ENCODE measurements at places on chromosomes 4 and X. TPM values are rescaled to one million over a fixed set of nuclear protein-coding genes. Genes with fewer than 3 reads are reported as not detected.
A peak's percentile ranks its signal among the peaks of the same experiment; 100 is the strongest.

Gene PABPC1L2A
- total RNA-seq = not detected

Gene TBCK
- total RNA-seq = 16.3 TPM

Gene SPANXA1
- total RNA-seq = not detected

Gene STARD8
- total RNA-seq = not detected

Gene PASD1
- not detected for total RNA-seq

Gene SPANXN3
- total RNA-seq = not detected

Gene TSC22D3
- 84.7 TPM for total RNA-seq

GRCh38 chrX:154809939-154810665 is 4.8 kb upstream of the MPP1 start:
- peak; percentile 3 for DNase-seq

DNA sequence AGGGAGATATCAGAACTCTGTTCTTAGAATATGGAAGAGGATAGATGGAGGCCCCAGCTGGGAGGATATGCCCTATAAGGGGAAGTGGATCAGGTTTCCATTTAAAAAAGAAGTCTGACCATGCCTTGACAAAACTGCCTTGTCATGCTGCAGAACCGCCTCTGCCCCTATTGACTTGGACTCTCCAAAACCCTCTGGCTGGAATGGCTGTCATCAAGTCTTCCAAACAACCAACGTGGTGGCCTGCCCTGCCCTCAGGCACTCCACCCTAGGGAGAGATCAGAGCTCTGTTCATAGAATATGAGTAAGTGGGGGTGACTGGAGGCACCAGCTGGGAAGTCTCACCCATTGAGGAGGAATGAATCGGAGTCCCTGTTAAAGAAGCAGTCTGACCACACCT is 114.9 kb downstream of the VSIG4 start:
- DNase-seq = peak; percentile 78

- DNase-seq = no peak
Measured at GRCh38 chrX:9535101-9535500, 70.2 kb downstream of the TBL1X start.

GRCh38 chrX:154818916-154819770 is 13.9 kb upstream of the MPP1 start:
- no peak for DNase-seq

DNA sequence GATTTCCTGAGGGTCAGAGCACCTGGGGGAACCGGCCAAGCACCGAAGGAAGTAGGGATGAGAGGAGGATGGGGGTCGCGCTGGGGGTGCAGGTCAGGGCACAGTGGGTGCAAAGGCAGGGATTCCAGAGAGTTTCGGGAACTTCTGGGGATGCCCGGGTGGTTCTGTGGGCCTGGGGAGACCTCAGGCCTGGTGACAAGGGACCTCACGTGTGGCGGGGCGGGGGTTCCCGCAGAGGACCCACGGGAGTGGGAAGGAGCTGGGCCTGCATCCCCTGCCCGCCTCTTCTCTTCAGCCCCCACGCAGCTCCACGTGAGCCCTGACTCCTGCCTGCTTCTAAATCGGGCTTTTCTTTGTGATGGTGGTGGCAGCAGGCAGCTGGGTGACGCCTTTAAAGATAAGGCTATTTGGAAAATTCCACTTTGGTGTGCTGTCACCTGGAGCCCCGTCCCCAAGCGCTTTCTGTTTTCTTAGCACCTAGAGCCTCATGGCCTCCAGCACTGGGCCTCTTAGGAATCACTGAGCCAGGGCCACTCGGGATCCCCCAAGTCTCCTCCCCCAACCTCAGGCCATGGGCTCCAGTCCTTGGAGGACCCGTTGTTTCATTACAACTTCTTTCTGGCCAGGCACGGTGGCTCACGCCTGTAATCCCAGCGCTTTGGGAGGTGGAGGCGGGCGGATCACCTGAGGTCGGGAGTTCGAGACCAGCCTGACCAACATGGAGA is 7.1 kb upstream of the TBC1D14 start:
- no peak for DNase-seq

GRCh38 chrX:120428309-120428708 is 40.8 kb downstream of the LAMP2 start:
- DNase-seq = no peak

- no peak for DNase-seq
Measured at GRCh38 chr4:99668472-99668871, 10.8 kb upstream of the C4orf54 start.

DNA sequence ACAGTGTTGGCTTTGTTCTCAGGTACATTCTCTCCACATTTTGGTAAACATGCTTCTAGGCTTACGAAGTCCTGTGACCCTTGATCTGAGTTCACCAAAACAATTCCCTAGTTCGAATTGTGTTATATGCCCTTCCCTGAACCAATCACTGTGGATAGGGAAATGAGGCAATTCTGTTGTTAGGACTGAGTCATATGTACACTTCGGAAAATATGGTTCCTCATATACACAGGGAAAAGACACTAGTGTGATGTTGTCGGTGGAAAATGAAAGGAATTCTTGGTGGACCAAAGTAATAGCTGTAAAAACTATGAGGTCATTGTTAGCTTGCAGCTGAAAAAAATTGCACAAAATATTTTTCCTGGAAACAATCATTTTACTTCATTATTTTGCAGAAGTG is 46.6 kb upstream of the MAGEC2 start:
- DNase-seq = peak; percentile 81

- peak; percentile 51 for DNase-seq
Measured at GRCh38 chrX:139126493-139126892, 404.0 kb upstream of the F9 start.

GRCh38 chrX:77967631-77968030 is 1.8 kb downstream of the PGAM4 start:
- no peak for DNase-seq

All from bronchial epithelial cell (primary cell).